DND-41 (cell line): ENCODE measurements at places on chromosomes 7 and 10.

GRCh38 chr7:111765751-111766643, 203.7 kb upstream of the IMMP2L start:
- H3K4me3 ChIP-seq = no peak overlapping the region
- no peak overlapping the region for H3K27ac ChIP-seq
- no peaks in the 10 kb centered on the region for H3K4me1 ChIP-seq
- no peaks in the 10 kb centered on the region for H3K36me3 ChIP-seq
- no peak for DNase-seq

GRCh38 chr10:7152982-7153381, 257.9 kb downstream of the SFMBT2 start:
- no peak overlapping the region for H3K4me3 ChIP-seq
- no peak overlapping the region for H3K27ac ChIP-seq
- H3K4me1 ChIP-seq = no peaks in the 10 kb centered on the region
- peaks cover 5% of the 10 kb centered on the region for H3K27me3 ChIP-seq
- peaks cover 2% of the 10 kb centered on the region; the same call in 1 of the 2 replicates for H3K36me3 ChIP-seq
- DNase-seq = no peak

GRCh38 chr10:76287856-76288255, 856.4 kb downstream of the LRMDA start:
- no peaks in the 10 kb centered on the region for H3K27me3 ChIP-seq
- no peak for DNase-seq
- H3K27ac ChIP-seq = no peak overlapping the region
- H3K4me1 ChIP-seq = no peaks in the 10 kb centered on the region

GRCh38 chr7:44880317-44881018, 4.9 kb downstream of the PURB start:
- H3K4me3 ChIP-seq = no peak overlapping the region
- H3K27ac ChIP-seq = no peak overlapping the region
- peaks cover 56% of the 10 kb centered on the region for H3K36me3 ChIP-seq
- DNase-seq = no peak

GRCh38 chr7:106059556-106059955, 52.6 kb downstream of the SYPL1 start:
- no peaks in the 10 kb centered on the region for H3K27me3 ChIP-seq
- peaks cover 28% of the 10 kb centered on the region for H3K4me1 ChIP-seq
- H3K4me3 ChIP-seq = no peak overlapping the region
- H3K36me3 ChIP-seq = no peaks in the 10 kb centered on the region

GRCh38 chr10:131747251-131747650, 153.6 kb upstream of the PPP2R2D start:
- no peaks in the 10 kb centered on the region for H3K4me1 ChIP-seq
- H3K27me3 ChIP-seq = no peaks in the 10 kb centered on the region
- no peaks in the 10 kb centered on the region for H3K36me3 ChIP-seq
- no peak for DNase-seq

DNA sequence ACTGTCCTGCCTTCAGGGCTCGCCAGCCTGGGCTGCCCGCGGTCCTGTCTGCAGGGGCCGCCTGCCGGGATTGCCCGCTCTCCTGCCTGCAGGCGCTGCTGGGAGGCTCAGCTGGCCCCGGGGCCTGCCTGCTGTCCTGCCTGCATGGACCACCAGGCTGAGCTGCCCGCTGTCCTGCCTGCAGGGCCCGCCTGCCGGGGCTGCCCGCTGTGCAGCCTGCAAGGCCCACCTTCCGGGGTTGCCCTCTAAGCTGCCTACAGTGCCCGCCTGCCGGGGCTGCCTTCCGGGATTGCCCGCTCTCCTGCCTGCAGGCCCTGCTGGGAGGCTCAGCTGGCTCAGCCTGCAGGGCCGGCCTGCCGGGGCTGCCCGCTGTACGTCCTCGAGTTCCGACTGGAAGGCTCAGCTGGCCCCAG, 164.4 kb downstream of the GLRX3 start:
- no peaks in the 10 kb centered on the region for H3K36me3 ChIP-seq
- H3K4me3 ChIP-seq = no peak overlapping the region
- H3K4me1 ChIP-seq = no peaks in the 10 kb centered on the region

DNA sequence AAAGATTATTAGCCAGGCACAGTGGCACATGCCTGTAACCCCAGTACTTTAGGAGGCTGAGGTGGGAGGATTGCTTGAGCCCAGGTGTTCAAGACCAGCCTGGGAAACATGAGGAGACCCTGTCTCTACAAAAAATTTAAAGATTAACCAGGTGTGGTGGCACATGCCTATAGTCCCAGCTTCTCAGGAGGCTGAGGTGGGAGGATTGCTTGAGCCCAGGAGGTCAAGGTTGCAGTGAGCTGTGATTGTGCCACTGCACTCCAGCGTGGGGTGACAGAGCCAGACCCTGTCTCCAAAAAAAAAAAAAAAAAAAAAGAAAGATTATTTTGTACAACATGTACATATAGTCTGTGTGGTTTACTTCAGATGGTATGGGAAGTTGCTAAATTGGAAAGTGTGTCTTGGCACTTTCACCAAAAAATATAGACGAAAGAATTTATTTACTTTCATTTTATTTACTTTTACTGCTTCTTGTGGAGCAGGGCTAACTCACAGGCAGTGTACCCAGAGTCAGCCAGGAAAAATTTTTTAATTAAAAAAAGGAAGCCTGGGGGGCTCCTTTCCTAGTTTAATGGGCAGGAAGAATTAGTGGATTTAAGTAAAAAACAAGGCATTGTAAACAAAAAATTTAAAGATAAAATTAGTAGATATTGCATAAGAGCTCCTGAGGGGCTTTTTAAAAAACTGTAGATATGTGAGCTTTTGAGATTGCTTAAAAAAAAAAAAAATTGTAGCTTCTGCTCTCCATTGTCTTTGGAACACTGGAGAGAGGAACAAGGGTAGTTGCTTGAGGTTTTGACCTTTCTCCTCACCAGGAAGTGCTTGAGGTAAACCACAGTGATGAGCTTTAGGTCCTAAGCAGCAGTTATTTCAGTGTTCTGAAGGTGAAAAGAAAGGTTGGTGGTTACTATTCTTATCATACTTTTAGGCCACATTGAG, 44.6 kb upstream of the VDAC2 start:
- no peaks in the 10 kb centered on the region for H3K27me3 ChIP-seq
- no peak overlapping the region for H3K4me3 ChIP-seq
- peak; percentile 26 for DNase-seq
- peaks cover 22% of the 10 kb centered on the region for H3K36me3 ChIP-seq

- no peak overlapping the region for H3K4me3 ChIP-seq
- H3K4me1 ChIP-seq = no peaks in the 10 kb centered on the region
- no peak overlapping the region for H3K27ac ChIP-seq
- DNase-seq = no peak
- H3K36me3 ChIP-seq = no peaks in the 10 kb centered on the region
- no peaks in the 10 kb centered on the region for H3K27me3 ChIP-seq
Measured at GRCh38 chr10:61612009-61612408, 50.7 kb upstream of the CABCOCO1 start.

DNA sequence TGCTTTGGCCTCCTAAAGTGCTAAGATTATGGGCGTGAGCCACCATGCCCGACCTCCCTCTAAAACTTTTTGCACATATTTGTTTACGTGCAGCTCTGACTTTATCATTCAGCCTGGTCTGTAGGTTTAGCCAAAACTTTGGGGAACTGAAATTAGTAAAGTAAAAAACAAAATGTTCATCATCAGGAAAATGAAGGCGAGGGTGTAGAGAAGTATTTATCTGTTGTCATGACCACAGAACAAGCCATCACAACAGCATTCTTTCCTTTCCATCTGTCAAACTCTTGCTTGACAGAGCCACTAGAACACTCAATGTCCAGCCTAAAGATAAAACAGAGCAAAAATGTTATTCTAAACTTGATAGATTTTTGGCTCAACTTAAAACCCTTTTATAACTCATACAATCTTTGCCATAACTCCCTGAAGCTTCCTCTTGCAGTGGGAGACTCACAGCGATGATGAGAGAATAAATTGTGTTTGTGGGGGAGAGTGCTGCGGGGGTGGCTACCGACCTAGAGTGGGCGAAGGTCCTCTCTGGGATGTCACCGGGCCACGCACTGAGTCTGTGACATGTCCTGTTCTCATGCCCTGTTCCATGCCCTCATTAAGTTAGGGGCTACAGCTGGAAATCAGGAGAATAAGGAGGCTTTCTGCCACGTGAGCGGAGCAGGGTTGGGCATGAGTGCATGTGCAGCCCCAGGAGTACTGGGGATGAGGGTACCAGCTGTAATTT, 58.6 kb upstream of the MKRN1 start:
- H3K27me3 ChIP-seq = peaks cover 2% of the 10 kb centered on the region
- no peak for DNase-seq
- H3K4me3 ChIP-seq = no peak overlapping the region

- H3K4me3 ChIP-seq = no peak overlapping the region
- no peaks in the 10 kb centered on the region for H3K36me3 ChIP-seq
- H3K4me1 ChIP-seq = 0 out of 2 replicates have a peak, but pooled peaks cover 6% of the 10 kb centered on the region
- peak; percentile 66 for DNase-seq
- H3K27me3 ChIP-seq = peaks cover 5% of the 10 kb centered on the region
Measured at GRCh38 chr7:100516135-100516812, 22.7 kb upstream of the AGFG2 start.

DNA sequence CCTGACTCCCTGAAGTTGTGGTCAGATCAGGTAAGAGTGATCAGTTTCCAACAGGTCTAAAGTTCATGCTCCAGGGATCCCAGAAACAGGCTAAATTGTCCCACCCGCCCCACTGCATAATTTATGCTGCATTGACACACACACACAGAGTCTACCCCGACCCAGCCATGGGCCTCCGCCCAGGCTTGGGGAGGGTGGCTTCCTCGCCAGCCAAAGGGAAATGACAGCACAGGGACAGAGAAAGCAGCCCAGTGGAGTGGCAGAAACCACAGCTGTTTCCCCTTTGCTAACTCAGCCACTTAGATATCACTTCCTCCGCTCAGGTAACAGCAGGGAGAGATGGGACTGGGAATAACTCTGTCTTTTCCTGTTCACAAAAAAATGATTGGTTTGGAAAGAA, 9.4 kb downstream of the SH3PXD2A start:
- peaks cover 19% of the 10 kb centered on the region for H3K27me3 ChIP-seq
- no peak overlapping the region for H3K4me3 ChIP-seq
- no peaks in the 10 kb centered on the region for H3K4me1 ChIP-seq
- no peaks in the 10 kb centered on the region for H3K36me3 ChIP-seq

DNA sequence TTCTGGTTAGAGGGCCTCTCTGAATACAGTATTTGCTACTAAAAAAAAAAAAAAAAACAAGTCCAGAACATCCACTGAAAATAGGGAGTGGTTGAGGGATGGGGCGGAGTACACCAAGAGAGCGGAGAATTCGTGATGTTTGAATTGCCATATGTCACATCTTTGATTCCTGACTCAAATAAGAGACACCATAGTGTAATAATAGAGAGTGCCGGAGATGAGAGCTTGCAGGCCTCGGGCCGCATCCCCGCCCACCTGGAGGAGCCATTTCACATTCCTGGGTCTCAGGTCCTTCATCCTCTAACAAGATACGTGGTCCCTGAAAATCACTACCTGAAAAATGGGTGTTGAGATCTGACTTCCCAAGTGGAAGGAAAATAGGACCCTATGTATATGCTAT, 46.8 kb downstream of the KIAA1549 start:
- no peak overlapping the region for H3K4me3 ChIP-seq
- no peaks in the 10 kb centered on the region for H3K36me3 ChIP-seq
- no peak for DNase-seq
- no peak overlapping the region for H3K27ac ChIP-seq
- H3K27me3 ChIP-seq = no peaks in the 10 kb centered on the region

- H3K36me3 ChIP-seq = no peaks in the 10 kb centered on the region
- no peaks in the 10 kb centered on the region for H3K27me3 ChIP-seq
- no peaks in the 10 kb centered on the region for H3K4me1 ChIP-seq
Measured at GRCh38 chr7:139321071-139321745, 19.9 kb upstream of the FMC1 start.

DNA sequence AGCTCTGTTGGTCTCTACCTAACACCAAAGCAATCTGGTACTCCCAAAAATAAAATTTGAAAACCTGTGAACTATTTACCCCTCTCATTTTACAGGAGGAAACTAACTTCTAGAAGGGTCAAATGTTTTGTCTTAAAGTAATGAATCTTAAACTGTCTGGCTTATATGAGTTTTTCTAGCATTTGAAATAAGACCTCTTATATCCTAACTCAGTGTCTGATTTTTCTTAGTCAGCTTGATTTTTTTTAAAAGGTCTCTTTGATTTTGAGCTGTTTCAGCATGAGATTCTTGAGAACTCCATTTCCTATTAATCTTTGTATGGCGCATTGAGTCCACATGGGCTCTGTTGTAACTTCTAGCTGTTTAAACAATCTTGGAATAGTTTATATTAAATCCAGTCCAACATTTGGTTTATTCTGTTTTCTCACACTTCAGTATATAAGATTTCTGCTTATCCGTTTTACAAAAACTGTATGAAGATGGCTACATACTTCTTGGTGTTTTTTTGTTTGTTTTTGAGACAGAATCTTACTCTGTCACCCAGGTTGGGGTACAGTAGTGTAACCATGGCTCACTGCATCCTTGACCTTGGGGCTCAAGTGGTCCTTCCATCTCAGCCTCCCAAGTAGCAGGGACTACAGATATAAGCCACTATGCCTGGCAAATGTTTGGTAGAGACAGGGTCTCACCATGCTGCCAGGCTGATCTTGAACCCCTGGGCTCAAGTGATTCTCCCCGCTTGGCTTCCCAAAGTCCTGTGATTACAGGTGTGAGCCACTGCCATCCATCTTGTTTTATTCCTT, 91.1 kb downstream of the PPP1R9A start:
- no peaks in the 10 kb centered on the region for H3K27me3 ChIP-seq
- no peaks in the 10 kb centered on the region for H3K36me3 ChIP-seq
- H3K4me3 ChIP-seq = no peak overlapping the region
- H3K4me1 ChIP-seq = no peaks in the 10 kb centered on the region
- no peak overlapping the region for H3K27ac ChIP-seq
- DNase-seq = no peak

DNA sequence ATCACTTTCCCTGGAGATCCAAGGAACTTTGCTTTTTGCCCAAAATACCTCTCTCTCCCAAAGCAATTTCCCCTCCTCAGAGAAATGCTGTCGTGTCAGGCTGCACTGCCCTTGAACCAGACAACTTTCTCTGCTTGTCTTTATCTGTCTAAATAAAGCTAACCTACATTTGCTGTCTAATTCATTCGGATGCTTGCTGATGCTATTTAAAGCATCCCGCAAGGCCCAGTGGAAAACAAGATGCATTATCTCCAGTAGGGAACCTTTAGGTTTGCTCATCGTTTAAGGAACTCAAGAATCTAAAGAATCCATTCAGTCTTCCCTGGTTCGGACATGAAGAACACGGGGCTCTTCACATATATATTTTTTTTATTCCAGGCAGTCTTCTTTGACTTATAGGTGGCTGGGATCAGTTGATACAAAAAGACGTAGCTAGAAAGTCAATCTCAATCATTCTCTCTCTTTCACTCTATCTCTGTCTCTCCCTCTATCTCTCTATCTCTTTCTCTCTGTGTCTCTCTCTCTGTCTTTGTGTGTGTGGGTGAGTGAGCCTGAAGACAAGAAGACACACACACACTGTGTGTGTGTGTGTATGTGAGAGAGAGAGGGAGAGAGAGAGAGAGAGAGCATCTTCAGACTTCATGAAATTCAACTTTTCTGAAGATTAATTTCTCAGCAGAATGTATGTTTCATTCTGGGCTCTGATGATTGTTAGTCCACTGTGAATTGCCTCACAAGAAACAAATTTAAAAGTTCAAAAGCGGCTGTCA, 92.8 kb upstream of the MKLN1 start:
- H3K27ac ChIP-seq = peak overlapping the region; percentile 36
- H3K27me3 ChIP-seq = no peaks in the 10 kb centered on the region
- no peak for DNase-seq
- no peaks in the 10 kb centered on the region for H3K36me3 ChIP-seq
- peaks cover 44% of the 10 kb centered on the region for H3K4me1 ChIP-seq
- no peak overlapping the region for H3K4me3 ChIP-seq

- H3K27me3 ChIP-seq = no peaks in the 10 kb centered on the region
- H3K36me3 ChIP-seq = no peaks in the 10 kb centered on the region
- no peak overlapping the region for H3K4me3 ChIP-seq
- DNase-seq = no peak
- H3K4me1 ChIP-seq = no peaks in the 10 kb centered on the region
- no peak overlapping the region for H3K27ac ChIP-seq
Measured at GRCh38 chr10:73559590-73559989, 31.6 kb downstream of the USP54 start.
